Endodermal cell (in vitro differentiated cells): ENCODE measurements at places on chromosomes 6 and 20. TPM values are rescaled to one million over a fixed set of nuclear protein-coding genes. Genes with fewer than 3 reads are reported as not detected.

- DNase-seq, result no peak
Measured at GRCh38 chr20:41124451-41125094, 12.8 kb upstream of the PLCG1 start.

Gene SAMD10
- total RNA-seq, result 5.3 and 6.0 TPM in 2 replicates

Gene RAD21L1
- total RNA-seq, result 1.3 to 1.4 TPM in 2 of 3 replicates, not detected in the other

Gene BTNL2
- total RNA-seq, result not detected in 3 replicates

Gene OPN5
- total RNA-seq, result not detected in 2 replicates

GRCh38 chr20:10609276-10609675 is 64.5 kb downstream of the JAG1 start:
- DNase-seq, result no peak

Gene SLPI
- not detected in 3 replicates for total RNA-seq

DNA sequence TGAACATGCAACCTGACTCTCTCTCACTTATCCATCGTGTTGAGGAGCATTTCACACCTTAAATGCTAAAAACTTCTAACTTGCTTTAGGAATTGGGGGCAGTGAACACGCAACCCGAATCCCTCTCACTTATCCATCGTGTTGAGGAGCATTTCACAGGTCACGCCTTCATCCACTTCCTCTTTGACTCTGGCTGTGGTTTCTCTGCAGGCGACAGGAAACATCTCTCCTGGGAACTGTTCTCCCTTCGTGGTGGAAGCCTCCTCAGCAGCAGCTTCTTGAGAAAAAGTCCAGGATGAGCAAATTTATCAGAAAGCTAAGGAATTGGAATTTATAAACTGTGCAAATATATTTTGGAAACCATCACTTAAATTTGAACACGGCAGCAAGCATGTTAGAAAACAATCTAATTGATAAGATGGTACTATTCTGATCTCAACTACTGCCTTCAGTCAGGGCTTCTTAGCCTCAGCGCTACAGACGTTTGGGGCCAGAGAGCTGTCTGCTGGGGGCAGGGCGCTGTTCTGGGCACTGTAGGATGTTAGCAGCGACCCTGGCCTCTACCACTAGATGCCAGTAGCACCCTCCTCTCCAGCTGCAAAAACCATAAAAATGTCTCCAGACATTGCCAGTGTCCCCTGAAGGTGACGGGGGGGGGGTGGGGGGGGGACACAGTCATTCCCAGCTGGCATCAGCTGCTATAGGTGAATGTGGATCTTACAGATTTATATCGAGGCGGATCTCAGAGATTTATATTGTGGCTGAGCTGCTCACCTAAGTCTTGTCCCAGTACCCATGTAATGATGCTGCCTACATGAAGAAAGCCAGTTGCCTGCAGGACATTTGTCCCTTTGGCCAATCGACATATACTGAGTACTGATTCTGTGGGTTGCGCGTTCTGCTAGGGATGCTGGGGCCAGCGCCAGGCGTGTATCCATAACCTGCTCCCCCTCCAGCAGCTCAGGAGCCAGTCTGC is 26.2 kb downstream of the CTCFL start:
- DNase-seq, result peak; percentile 88

DNA sequence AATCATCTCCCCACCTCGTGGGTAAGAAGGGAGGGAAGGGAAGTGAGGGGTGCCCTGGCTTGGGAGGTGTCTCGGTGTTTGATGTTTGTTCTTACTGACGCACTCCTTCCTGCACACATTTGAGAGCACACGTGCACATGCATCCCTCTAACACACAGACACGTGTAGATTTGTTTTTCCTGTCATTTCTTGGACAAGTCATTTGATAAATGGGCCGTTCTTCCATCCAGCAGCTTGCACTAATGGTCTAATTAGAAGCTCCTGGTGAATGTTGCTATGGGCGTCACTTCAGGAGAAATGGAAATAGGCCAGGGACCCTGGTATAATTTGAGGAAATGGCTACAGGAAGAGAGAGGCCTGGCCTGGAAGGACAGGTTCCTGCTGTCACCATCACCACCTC is 352.5 kb downstream of the CDH4 start:
- DNase-seq, result no peak

Gene TMEM244
- not detected in 3 replicates for total RNA-seq

DNA sequence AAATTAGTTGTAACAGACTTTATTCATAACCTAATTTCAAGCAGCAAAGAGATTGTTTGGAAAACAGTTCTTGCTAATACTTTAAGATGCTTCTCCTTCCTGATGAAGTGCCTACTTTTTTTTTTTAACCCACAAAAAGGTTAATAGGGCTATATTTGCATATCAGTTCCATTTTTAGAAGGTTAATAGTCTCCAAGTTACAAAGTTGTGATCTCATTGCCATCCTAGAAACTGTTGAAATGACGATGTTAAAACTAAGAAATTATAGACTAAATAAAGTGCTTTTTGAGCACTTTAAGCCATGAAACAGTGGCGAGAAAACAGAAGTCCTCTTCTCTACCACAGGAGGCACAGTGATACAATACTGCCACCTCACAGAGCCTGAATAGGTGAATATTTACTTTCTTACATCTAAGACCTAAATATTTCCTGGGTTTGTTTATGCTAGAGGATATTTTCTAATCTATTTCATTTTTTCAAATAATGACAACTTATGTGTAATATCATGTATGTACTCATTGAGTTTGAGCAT is 5.3 kb downstream of the RNF144B start:
- DNase-seq, result no peak

GRCh38 chr6:106997392-106998158 is 23.0 kb upstream of the CD24 start:
- peak; percentile 92 for DNase-seq

Gene TTBK1
- 0.61 and 0.62 TPM in 2 replicates for total RNA-seq

DNA sequence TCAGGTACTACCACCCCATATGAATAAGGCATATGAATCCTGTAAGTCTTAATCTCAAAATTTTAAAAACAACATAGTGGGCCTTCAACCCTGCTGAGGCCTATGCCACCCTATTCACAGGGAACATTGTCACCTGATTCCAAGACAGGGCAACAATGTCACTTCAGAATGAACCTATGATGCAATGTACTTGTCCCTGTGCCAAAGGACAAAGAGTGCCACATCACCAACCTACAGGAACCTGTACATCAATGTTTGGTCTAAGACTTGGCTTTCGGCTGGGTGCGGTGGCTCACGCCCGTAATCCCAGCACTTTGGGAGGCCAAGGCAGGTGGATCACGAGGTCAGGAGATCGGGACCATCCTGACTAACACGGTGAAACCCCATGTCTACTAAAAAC is 318.5 kb upstream of the JARID2 start:
- DNase-seq, result no peak

DNA sequence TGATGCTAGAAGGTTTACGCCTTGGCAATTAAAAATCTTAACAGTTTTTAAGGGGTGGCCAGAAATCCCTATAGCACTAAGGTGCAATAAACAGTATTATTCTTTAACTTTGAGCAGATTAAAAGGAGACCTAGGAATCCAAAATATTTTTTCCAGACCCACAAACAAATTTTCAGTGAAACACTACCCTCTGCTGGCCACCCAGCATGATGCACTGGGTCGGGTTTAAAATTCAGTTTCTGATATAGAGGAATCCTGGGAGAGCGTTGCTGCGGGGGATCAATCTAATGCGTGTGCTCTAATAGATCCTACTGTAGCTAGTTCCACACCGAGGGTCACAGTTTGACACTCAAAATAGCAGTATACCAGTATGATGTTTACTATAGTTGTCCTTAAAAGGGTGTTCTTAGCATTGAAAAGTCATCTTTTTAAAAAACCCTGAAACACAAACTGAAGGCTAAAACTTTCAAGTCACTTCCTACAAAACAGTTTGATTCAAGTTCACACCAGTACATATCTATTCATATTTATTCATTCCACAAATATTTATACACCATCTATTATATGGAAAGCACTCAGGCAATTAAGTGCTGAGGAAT is 10.2 kb downstream of the UBE3D start:
- DNase-seq, result peak; percentile 81

Gene NMBR
- total RNA-seq, result 0.33 TPM in 1 of 3 replicates, not detected in the others

- no peak for DNase-seq
Measured at GRCh38 chr6:82080767-82081166, 166.8 kb downstream of the IBTK start.

- peak; percentile 88 for DNase-seq
Measured at GRCh38 chr6:124962639-124963415, 590 bp downstream of the RNF217 start.

DNA sequence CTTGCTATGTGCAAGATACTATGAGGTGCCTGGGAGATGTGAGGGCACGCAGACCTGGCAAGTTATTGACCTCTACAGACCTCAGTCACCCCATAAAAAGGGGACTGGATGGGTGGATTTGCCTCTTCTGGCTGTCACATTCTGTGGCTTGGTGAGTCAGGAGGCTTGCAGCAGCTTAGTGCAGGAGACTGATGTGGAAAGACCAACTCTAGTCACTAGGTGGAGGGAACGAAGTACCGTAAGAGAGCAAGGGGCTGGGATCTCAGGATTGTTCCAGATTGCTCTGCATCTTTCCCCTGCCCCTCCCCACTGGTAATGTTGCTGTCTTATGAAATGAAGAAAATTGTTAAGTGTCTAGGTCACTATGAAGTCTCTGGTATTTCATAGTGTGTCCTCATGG is 3.3 kb downstream of the MAPRE1 start:
- no peak for DNase-seq

Gene SLC22A2
- total RNA-seq, result 0.88 to 1.1 TPM (median 1.00 TPM) in 3 replicates

GRCh38 chr6:73985891-73986290 is 289.9 kb downstream of the CD109 start:
- peak; percentile 58 for DNase-seq

DNA sequence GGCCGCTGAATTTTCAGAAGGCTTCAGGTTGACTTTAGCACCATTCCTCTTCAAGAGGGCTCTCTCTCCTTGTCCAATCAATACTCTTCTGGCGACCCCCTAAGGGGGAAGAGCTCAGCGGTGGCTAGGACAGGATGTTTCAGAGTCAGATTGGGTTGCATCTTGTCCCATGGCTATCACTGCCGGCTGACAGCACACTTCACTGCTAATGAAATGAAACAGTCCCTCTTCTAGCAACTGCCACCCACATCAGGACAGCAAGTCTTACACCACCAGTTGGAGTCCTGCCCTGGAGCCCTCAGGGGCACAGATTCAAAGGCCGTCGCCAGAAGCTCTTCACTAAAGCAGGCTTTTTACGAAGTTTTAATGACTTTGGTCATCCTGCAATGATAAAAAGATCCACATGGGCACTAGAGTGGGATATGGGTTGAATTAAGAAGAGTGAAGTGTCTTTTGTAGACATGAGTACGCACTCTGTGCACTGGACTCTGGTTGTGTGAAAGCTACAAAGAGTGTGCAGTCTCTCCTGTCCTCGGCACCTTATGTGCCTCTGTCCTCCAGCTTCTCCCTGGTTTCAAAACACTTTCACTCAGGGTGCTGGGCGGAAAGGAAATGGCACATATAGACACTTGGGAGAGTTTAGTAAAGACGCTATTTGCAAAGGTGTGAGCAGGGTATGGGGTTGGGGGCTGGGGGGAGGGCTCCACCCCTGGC is 66.1 kb upstream of the SLC22A16 start:
- no peak for DNase-seq

Gene CGAS
- total RNA-seq, result 2.2 to 2.6 TPM (median 2.5 TPM) in 3 replicates

Gene TRAPPC3L
- not detected in 2 replicates for total RNA-seq

Gene SLCO4A1
- 1.6 to 4.2 TPM (median 2.9 TPM) in 3 replicates for total RNA-seq

DNA sequence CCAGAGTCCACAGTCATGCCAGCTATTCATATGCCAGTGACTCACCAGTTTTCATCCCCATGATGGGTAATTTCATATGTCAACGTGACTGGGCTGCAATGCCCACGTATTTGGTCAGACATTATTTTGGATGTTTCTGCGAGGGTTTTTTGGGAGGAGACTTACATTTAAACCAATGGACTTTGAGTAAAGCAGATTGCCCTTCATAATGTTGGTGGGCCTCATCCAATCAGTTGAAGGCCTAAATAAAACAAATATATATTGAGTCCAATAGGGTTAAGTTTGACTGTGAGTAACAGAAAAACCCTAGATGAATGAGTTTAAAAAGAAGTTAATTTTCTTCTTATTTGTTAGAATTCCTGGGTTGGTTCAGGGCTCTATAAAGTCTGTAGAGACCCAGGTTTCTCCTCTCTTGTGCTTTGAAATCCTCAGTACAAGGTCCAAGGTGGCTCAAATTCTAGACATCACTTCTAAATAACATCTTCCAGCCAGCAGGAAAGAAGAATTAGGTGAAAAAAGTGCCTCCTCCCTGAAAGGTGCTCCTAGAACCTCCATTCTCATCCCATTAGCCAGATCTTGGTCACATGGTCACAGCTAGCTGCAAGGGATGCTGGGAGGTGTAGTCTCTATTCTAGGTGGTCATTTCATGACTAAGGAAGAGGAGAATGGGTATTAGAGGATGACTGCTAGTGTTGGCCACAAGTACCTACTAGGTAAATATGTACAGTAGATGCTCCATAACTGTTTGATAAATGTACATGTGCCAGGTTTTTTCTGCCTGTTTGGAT is 16.7 kb upstream of the NEDD9 start:
- peak; percentile 31 for DNase-seq

- peak; percentile 63 for DNase-seq
Measured at GRCh38 chr20:52937591-52938100, 34.5 kb upstream of the TSHZ2 start.

GRCh38 chr6:159254186-159254585 is 85.0 kb downstream of the FNDC1 start:
- DNase-seq, result no peak

Gene BPI
- not detected in 2 replicates for total RNA-seq
